NCI-H1930 (cell line): ENCODE measurements at places on chromosomes 6 and 20.

DNA sequence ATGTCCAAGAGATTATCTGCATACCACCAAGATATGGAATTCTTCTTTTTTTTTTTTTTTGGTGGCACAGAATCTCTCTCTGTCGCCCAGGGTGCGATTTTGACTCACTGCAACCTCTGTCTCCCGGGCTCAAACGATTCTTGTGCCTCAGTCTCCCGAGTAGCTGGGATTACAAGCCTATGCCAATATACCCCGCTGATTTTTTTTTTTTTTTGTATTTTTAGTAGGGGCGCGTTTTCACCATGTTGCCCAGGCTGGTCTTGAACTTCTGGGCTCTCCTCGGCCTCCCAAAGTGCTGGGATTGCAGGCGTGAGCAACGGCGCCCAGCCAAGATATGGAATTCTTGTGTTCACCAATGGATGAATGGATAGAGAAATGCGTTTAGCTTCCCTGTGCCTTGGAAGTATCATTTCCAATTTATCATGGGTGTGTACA lies 31.0 kb downstream of the POM121L2 start:
- no peak for DNase-seq

- DNase-seq = no peak
Observed at GRCh38 chr20:36214684-36215256, 21.5 kb upstream of the AAR2 start.

DNA sequence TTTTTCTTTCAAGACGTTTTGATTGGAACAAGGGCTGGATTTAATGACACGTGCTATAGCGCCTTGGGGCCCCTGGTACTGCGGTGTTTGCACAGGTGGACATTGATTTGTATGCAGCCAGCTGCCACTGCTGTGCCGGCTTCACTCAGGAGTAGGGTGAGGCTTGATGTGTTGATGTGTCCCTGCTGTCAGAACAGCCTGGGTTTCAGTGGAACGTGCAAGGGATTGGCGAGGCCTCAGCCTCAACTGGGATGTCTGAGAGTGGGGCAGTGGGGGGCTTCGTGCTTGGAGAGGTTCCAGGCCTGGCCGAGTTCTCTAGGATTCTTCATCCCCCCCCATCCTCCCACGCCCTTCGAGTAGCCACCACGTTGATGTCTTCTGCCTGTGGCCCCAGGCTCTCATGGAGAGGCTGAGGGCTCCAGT lies 23.0 kb downstream of the PYGB start:
- no peak for DNase-seq

GRCh38 chr20:61900011-61900944 lies 165.4 kb downstream of the TAF4 start:
- no peak for DNase-seq
